NCI-H1417 (cell line): ENCODE measurements at places on chromosomes 2 and 18.

DNA sequence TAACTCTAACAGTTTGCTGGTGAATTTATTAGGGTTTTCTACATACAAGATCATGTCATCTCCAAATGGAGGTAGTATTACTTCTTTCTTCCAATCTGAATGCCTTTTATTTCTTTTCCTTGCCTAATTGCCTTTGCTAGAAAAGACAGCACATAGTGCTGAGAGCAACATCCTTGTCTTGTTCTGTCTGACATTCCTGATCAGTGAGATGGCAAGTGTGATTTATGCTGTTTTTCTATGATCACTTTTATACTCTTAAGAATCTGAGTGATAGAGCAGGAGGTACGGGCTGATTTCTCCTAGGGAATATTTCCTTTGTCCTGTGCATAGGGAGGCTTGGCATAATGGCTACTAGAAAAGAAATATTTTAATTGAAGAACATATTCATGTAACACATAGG is 17.3 kb downstream of the LYPD6B start:
- no peak for DNase-seq

DNA sequence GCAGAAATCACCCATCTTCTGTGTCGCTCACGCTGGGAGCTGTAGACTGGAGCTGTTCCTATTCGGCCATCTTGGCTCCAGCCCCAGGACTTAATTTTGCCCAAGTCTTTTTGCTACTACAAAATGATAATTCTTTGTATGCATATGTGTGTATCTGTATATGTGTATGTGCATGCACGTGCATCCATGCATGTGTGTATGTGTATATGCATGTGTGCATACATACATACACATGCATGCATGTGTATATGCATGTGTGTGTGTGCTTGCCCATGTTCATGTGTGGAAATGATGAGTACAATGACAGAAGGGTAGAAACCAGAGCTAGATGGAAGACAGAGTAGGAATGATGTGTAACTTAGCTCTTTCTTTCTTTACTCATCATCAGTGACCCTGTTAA is 497.9 kb upstream of the SPRED2 start:
- no peak for DNase-seq

GRCh38 chr2:109131777-109132176 is 2.8 kb downstream of the SH3RF3 start:
- no peak for DNase-seq

DNA sequence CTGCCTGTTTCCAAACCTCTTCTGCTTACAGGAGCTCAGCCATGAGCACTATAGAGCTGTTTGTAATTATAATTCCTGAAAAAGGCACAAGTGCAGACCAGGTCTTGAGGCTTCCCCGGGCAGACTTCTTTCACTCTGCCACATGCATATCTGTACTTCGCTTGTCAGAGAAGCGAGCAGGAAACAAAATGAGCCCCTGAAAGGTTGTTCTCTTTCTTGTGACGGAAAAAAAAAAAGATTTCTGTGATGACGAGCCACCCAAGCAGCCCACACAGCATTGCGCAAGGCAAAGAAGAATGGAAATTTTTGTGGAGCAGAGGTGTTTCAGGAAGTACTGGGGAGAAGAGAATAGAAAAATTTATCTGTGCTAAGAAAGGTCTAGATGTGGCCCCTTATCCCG is 54.0 kb upstream of the LINC00305 start:
- DNase-seq, result no peak

GRCh38 chr2:68319398-68320117 is at the start of gene CNRIP1:
Gene CNRIP1 (minus strand): TSS chr2:68319949. CDS start chr2:68319400, 549 bp downstream.
- peak; percentile 80 for DNase-seq

DNA sequence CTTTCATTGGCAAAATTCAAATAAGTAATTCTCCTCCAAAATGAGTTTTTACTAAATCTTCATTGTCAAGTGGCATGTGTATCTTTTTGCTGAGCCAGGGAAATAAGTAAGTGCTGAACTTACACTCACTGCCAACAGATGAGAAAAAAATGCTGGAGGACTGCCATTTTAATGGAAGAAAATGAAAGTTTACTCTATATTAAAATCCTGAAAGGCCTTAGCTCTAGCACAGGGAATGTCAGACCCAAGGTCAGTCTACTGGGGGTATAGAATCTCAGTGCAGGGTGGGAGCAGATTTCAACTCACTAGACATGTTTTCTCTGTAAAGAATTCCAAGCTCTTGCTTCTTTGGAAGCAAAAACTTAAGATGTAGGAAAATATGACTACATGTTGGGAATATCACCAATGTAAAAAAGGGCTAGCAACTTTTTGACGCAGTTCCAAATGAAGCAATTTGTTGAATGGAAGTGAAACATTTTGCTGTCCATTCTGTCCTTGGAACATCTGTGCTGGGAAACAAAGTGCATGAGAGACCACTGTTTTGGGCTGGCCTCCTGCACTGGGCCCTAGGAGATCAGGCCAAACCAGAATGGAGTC is 127.0 kb downstream of the ST6GAL2 start:
- no peak for DNase-seq

DNA sequence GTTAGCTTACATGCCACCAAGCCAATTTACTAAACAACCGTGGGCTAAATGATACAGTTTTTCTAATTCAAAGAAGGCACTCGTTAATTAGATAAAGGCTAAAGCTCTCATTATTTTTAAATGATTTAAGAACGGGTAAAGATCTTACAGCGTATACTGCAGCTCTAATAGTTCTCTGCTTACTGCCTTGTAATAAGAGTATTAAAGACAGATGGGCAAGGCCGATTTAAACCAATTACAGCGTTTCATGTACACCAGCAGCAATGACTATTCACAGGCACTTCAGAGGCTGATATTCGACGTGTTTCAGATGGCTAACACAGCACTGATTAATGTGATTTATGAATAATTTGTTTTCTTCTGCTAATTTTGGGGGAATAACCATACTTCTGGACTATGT is 259.3 kb downstream of the ZNF407 start:
- DNase-seq, result peak; percentile 68
